ENCODE measurements at places on chromosomes 16 and 17.
A peak's percentile ranks its signal among the peaks of the same experiment; 100 is the strongest.

DNA sequence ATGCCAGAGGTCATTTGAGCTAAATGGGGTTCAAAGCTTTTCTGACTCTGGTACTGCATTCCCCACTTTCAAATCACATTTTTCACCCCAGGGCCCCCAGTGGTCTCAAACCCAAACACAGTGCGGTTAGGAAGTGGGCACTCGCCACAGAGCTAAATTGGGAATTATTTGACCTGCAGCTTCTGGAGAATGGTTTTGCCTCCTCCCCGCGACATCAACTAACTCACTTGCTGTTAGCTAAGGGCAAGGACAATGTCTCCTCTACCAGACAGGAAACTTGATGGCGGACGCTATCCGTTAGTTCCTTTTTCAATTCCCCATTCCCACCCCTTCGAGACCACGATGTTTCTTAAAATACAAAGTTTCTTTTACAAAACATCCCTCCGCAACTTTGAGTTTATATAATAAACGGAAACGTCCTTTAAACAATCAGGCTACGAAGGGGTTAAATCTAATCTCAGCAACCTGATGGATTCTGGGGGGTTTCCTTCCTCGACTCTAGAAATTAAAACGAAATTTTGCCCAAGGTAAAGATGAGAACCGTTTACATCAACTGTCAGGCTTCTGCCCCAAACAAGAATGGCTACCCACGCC lies 500 bp upstream of the KAT7 start:
- peak; percentile 9 for DNase-seq

DNA sequence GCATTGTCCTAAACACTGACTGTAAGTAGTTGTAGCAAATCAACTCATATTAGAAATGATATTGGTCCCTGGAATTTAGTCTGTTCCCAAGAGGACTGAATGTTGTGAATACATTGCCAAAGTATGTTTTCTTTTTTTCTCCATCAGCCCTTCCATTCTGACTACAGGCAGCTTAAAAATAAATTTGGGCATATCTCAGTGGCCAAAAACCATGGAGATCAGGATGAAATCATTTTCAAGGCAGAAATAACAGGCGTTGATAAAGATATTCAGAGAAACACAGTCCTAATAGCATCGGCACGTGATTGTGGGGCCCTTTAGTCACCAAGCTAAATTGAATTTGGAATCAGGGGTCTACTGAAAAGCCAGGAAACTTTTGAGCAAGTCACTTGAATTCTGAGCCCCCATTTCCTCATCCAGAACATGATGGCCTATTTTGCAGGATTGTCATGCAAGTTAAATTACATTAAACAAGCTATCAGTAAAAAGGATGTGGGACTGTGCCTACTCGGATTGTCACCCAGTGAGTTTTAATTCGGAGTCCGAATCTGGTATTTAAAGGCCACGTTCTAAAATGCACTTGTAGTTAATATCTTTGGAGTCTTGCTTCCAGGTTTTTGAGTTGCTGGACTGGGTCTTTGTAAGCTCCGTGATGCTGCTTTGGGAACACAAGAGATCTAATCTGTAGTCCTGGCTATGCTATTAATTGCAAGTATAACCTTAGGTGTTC lies 17.1 kb downstream of the HLF start:
- no peak for DNase-seq

DNA sequence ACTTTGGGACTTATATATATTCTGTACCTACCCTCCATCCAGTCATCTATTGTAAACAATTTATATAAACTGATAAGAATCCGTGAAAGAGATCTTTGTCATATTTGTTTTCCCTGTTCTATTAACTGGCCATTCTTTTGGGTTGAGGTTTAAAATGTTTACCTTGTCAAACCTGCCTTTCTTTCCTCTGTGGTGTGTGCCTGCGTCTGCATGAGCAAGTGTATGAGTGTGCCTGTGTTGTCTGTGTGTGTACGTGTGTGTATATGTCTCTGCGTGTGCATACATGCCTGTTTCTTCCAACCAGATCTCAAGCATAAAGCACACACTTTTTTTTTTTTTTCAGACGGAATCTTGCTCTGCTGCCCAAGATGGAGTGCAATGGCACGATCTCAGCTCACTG lies 201.5 kb downstream of the C16orf95 start:
- no peak for DNase-seq

GRCh38 chr16:28212532-28212873 lies 738 bp upstream of the XPO6 start:
- DNase-seq: peak; percentile 66
